Stromal cell of bone marrow (primary cell): ENCODE measurements at places on chromosomes 7 and 10.

- DNase-seq: no peak
Measured at GRCh38 chr7:135245226-135246190, 11.9 kb downstream of the STRA8 start.

- no peak for DNase-seq
Measured at GRCh38 chr10:75403939-75404814, 2.6 kb upstream of the ZNF503 start.

DNA sequence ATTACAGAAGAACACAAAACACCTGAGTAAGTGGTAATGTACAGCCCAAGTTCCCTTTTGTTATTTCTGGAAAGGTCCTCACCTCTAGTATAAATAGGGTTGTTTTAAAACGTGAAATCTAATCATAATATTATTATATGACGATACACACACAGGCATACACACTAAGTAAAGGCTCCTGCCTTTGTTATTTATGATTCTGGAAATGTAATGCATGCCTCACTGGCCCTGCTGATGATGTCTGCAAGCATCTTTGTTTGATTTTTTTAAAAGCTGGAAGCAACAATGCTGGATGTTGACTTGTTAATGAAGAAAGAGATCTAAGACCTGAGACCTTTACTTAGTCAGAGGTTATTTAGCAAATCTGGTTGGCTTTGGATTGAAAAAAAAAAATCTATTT, 307.4 kb upstream of the SORCS1 start:
- no peak for DNase-seq

DNA sequence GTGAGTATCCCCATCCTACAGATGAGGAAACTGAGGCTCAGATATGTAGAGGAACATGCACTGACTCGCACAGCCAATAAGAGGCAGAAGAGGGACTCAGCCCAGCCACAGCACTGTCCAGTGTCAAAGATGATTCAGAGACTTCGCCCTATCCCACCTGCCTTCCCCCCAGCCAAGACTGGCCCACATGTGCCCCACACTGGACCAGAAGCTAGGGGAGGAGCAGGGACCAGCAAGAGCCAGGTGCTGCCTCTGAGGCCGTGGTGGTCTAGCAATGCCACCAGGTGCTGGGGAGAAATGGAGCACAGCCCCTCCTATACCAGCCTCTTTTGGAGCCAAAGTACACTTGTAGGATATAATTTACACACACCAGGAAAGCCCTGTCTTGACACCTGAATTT, 22.3 kb downstream of the GRID1 start:
- DNase-seq: no peak

DNA sequence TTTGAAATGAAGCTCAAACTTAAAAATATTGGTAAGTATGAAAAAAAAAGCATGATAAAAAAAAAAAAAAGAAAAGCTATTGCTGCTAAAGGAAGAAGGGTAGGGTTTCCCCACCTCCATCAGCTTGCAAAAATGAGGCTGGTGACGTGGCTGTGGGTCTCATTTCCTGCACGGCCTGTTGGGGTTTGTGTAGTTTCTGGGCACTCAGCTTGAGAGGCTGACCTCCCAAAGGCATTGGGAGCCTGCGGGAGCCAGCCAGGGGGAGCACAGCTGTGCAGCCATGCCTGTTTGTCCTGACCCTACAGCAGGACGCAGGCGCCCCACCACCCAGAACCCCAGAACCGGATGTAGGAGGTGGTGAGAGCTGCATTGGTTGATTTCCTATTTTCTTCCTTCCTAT, 48.8 kb upstream of the CARD11 start:
- DNase-seq: no peak

DNA sequence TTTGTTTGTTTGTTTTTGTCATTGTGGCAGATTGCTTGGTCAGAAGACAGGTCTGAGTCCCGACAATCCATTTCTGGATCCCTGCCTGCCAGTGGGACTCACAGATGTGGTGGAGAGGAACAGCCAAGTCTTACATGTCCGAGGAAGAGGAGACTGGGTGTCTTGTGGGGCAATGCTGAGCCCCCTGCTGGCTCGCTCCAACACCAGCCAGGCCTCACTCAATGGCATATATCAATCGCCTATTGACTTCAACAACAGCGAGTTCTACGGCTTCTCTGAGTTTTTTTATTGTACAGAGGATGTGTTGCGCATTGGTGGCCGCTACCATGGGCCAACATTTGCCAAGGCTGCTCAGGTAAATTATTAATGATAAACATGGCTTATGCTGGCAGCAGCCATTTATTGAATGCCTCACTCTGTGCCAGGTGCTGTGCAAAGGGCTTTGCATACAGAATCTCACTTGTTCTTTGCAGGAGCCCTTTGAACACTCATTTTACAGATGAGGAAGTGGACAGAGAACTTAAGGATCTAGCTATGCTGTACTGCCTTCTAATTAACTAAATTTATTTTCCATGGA, 33.3 kb downstream of the COX15 start:
- DNase-seq: no peak

DNA sequence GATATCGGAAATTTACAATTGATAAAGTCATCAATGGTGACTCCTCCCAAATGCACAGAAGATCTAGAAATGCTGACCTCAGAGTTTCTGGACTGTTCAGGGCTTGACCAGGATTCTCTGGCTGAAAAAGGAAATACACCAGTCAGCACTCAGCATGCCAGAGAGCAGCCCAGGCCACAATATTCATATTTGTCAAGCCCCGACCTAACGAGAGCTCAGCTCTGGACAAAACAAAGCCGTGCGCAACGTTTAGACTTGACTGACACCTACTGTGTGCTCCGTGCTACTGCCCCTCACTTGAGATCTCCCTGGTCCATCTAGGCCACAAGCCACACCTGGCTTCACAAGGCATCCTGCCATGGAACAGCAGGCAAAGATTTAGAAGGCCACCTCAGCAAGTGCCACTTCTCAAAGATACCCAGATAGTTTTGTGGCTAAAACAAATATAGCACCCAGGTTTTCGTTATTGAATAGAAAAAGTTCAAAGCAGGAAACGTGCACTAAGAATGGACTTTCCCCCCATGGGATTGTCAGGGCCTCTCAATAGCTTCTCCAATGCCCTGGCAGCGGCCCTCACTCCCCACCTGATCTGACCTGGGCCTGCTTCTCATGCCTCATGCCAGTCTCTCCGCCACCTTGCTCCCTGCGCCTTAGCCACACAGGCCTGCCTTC, 218.3 kb downstream of the FAM107B start:
- DNase-seq: no peak
